ENCODE measurements at places on chromosomes 2 and 18.
A peak's percentile ranks its signal among the peaks of the same experiment; 100 is the strongest.

DNA sequence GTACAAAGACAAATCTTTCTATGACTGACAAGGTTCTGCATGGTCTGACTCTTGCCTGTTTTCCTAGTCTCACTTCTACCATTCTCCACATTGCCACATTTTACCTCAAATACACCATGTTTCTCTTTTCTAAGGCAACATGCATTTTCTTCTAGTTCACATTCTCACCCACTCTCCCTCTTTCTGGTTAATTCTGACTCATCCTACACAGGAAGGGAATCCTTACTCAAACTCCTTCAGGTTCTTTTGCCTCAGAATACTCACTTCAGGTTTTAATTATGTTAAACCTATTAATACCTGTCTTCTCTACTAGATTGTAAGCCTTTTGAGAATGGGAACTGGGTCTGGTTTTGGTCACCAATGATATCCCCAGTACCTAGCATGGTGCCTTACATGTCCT, 47.2 kb downstream of the MAP2 start:
- no peaks in the 10 kb centered on the region for H3K36me3 ChIP-seq
- no peaks in the 10 kb centered on the region for H3K4me1 ChIP-seq
- no peak overlapping the region for H3K4me3 ChIP-seq
- no peaks in the 10 kb centered on the region for H3K27me3 ChIP-seq
- H3K27ac ChIP-seq: no peak overlapping the region

GRCh38 chr2:120423167-120423943, 77.4 kb downstream of the INHBB start:
- peaks cover 52% of the 10 kb centered on the region for H3K27me3 ChIP-seq
- H3K27ac ChIP-seq: no peak overlapping the region
- H3K36me3 ChIP-seq: no peaks in the 10 kb centered on the region
- H3K4me3 ChIP-seq: no peak overlapping the region

DNA sequence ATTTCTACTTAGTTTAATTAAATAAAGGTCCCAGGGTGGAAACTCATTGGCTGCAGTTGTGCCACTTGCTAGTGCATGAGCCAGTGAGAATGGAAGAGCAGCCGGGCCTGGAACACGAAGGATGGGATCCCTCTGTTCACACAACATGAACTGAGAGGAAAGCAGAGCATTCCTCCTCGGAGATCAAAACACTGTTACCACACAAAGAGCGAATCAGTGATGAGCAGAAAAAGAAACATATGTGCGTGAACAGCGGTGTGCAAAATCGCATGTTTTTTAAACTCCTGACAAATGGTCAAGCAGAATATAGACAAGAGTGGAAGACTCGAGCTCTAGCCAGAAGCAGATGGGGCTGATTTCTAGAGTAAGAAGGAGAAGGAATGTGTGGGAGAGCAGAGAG, 28.4 kb upstream of the ANKRD44 start:
- peaks cover 2% of the 10 kb centered on the region for H3K36me3 ChIP-seq
- peak overlapping the region; percentile 81 for H3K27ac ChIP-seq
- no peaks in the 10 kb centered on the region for H3K27me3 ChIP-seq
- no peak overlapping the region for H3K4me3 ChIP-seq
- H3K4me1 ChIP-seq: peaks cover 11% of the 10 kb centered on the region

- H3K27ac ChIP-seq: no peak overlapping the region
- H3K27me3 ChIP-seq: no peaks in the 10 kb centered on the region
- H3K36me3 ChIP-seq: no peaks in the 10 kb centered on the region
- H3K4me3 ChIP-seq: no peak overlapping the region
Observed at GRCh38 chr2:4765787-4766530, 926.2 kb upstream of the SOX11 start.

GRCh38 chr2:31877008-31877407, 133.8 kb downstream of the MEMO1 start:
- peaks cover 13% of the 10 kb centered on the region for H3K36me3 ChIP-seq
- DNase-seq: no peak
- peaks cover 9% of the 10 kb centered on the region for H3K4me1 ChIP-seq
- H3K4me3 ChIP-seq: no peak overlapping the region
- H3K27ac ChIP-seq: no peak overlapping the region

DNA sequence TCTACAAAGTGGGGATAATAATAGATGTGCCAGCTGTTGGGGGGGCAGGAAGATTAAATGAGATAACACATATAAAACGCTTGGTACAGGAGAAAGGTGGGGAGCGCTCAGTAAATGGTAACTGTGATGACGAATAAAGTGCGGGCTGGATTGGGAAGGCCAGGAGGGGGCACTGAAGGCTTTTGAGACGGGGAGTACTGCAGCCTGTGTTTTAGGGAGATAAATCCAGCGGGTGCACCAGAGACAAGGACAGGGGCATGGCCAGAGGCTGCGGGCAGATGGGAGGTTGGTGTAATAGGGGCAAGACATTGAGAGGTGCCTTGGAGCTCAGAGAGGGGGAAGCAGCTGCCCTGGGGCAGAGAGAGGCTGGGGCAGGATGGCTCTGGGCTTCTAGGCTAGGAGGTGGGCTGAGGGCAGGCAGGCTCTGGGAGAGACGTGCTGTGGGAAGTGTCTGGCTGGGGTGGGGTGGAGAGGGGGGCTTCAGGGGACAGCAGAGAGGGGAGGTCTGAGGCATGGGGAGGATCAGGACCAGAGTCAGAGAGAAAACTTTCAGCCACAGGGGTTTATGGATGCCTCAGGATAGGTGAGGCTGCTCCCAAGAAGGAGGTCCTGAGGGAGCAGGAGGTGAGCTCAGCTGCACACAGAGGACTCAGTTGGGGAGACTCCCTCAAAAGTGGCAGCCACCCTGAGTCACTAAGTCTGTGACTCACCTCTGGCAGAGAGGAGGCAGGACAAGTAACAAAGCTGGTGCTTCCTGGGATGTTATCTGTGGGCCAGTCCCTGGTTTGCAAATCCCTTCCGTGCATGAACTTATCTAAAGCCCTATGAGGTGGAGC, 18.8 kb downstream of the TEX44 start:
- no peak for DNase-seq
- peak overlapping the region; percentile 95 for H3K27ac ChIP-seq
- H3K4me1 ChIP-seq: peaks cover 17% of the 10 kb centered on the region
- no peak overlapping the region for H3K4me3 ChIP-seq

GRCh38 chr2:185291035-185291647, 447.5 kb upstream of the FSIP2 start:
- H3K27me3 ChIP-seq: no peaks in the 10 kb centered on the region
- no peak overlapping the region for H3K27ac ChIP-seq
- H3K4me1 ChIP-seq: no peaks in the 10 kb centered on the region
- DNase-seq: no peak

- no peaks in the 10 kb centered on the region for H3K4me1 ChIP-seq
- H3K27ac ChIP-seq: no peak overlapping the region
- no peak for DNase-seq
- no peaks in the 10 kb centered on the region for H3K36me3 ChIP-seq
- H3K4me3 ChIP-seq: no peak overlapping the region
Observed at GRCh38 chr2:240377366-240377765, 58.1 kb upstream of the GPC1 start.

- H3K4me1 ChIP-seq: peaks cover 49% of the 10 kb centered on the region
- H3K4me3 ChIP-seq: peak overlapping the region; percentile 98
- H3K27ac ChIP-seq: peak overlapping the region; percentile 100
- DNase-seq: peak; percentile 22
- H3K36me3 ChIP-seq: peaks cover 8% of the 10 kb centered on the region
Observed at GRCh38 chr2:121648206-121649148, 785 bp downstream of the CLASP1 start.

DNA sequence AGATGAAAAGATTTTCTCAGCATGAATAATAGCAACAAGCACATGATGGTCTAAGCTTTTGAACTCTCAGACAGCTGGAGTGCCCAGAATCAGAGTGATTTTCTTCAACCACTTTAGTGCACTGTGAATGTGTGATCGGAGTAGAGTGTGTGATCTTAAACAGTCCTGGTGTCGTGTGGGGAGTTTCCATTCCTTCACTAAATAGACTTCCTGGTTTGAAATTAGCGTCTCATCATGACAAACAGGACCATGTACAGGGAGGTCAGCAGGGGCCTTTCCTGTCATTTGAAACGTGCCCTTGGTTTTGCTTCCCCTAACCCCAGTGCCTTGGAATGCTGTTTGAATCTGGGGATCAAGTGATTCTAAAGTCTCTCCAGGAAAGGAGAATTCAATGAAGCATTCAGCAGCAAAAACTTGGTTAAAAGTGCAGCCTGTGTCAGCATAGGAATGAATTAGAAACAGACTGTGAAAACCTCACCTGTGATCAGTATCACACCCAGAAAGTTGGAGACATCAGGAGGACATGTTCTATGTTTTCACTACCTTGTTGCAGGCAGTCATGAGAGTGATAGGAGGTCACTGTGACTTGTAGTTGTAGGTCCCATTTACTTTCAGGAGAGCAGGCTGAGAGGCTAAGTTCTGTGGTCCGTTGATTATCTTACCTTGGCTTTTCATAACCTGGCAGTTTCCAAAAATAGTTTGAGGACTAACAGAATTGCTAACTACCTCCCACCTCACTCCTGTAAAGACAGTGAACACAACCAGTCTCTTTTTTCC, 400.3 kb downstream of the MTX2 start:
- peaks cover 54% of the 10 kb centered on the region for H3K27me3 ChIP-seq
- DNase-seq: no peak
- no peak overlapping the region for H3K27ac ChIP-seq
- peaks cover 2% of the 10 kb centered on the region for H3K36me3 ChIP-seq

GRCh38 chr18:57062844-57063243, 84.0 kb upstream of the BOD1L2 start:
- H3K4me1 ChIP-seq: no peaks in the 10 kb centered on the region
- H3K4me3 ChIP-seq: no peak overlapping the region
- H3K27me3 ChIP-seq: peaks cover 33% of the 10 kb centered on the region

DNA sequence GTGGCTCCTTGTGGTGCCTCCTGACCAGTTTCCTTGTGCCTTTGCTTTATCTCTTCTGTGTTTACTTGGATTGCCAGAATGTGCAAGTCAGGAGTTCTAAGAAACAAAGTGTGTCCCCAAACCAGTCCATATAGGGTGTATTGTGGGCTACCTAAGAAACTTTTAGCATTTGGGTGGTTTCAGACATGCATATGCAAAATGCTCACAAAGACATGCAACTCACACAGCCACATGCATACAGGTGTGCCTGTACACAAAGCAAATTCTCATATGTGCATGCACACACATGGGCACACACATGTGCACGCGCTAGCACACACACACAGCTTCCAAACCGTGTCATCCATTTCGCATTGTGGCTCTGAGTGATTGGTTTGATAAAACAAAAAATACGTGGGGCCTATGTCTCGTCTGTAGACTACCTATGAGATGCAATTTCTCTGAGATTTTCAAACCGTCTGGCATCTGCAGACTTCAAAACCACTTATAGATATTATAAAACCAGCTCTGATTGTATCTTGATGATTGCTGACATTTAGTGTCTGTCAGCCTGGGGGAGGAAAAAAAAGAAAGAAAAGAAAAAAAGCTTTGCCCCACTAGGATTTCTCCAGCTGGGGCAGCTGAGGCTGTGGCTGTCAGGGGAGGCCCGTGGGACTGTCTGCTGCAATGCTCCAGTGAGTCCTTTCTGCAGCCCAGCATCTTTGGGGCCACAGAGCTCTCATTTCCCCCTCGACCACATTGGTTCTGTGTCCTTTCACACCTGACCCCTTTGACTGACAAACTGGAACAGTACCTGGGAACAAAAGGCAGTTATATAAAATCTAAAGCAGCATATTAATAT, 556.1 kb downstream of the CMPK2 start:
- H3K4me1 ChIP-seq: no peaks in the 10 kb centered on the region
- no peaks in the 10 kb centered on the region for H3K27me3 ChIP-seq
- H3K4me3 ChIP-seq: no peak overlapping the region
- no peak overlapping the region for H3K27ac ChIP-seq

- H3K4me1 ChIP-seq: no peaks in the 10 kb centered on the region
- DNase-seq: no peak
- no peaks in the 10 kb centered on the region for H3K36me3 ChIP-seq
- H3K27ac ChIP-seq: no peak overlapping the region
- H3K4me3 ChIP-seq: no peak overlapping the region
- no peaks in the 10 kb centered on the region for H3K27me3 ChIP-seq
Observed at GRCh38 chr2:187150670-187151069, 297.4 kb downstream of the CALCRL start.

- H3K4me3 ChIP-seq: no peak overlapping the region
- H3K27me3 ChIP-seq: peaks cover 6% of the 10 kb centered on the region
- DNase-seq: no peak
- H3K36me3 ChIP-seq: no peaks in the 10 kb centered on the region
Observed at GRCh38 chr2:50443288-50443687, 588.6 kb downstream of the NRXN1 start.

DNA sequence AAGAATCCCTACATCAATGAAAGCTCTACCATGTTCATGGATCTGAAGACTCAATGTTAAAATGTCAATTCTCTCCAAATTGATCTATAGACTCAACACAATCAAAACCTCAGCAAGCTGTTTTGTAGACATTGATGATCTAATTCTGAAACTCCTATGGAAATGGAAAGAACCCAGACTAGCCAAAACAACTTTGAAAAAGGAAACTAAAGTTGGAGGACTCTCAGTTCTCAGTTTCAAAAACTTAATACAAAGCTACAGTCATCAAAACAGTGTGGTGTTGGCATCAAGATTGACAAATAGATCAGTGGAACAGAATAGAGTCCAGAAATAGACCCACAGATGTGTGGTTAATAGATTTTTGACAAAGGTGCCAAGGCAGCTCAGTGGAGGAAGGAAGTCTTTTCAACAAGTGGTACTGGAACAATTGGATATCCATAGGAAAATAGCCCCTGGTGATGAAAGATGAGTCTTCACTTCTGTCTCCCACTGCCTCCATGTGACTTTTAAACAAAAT, 30.4 kb downstream of the LBH start:
- no peaks in the 10 kb centered on the region for H3K27me3 ChIP-seq
- DNase-seq: no peak
- peaks cover 19% of the 10 kb centered on the region for H3K36me3 ChIP-seq
- no peak overlapping the region for H3K4me3 ChIP-seq
- peaks cover 51% of the 10 kb centered on the region for H3K4me1 ChIP-seq

DNA sequence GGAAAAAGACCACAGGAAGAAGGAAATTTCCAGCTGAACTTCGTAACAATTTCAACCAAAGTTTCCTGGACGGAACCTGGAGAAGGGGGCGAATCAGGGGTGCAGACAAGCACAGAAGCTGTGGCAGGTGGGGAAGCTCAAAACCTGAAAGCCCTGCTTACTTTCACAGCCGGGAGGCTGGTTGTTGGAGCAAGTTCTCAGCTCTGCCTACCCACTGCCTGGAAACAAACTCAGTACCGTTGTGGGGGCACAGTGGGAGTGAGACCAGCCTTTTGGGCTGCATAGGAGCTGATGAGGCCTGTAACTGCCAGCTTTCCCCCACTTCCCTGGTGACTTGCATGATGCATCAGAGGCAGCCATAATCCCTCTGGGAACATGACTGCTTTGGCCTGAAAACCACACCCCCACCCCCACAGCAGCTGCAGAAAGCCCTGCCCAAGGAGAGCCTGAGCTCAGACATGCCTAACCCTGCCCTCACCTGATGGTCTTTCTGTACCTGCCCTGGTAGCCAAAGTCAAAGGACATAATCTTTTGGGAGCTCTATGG, 207.0 kb upstream of the VWC2L start:
- no peak overlapping the region for H3K4me3 ChIP-seq
- DNase-seq: no peak
- no peaks in the 10 kb centered on the region for H3K27me3 ChIP-seq
- no peak overlapping the region for H3K27ac ChIP-seq
- H3K4me1 ChIP-seq: no peaks in the 10 kb centered on the region
- H3K36me3 ChIP-seq: no peaks in the 10 kb centered on the region

- no peaks in the 10 kb centered on the region for H3K27me3 ChIP-seq
- no peak overlapping the region for H3K27ac ChIP-seq
- no peak for DNase-seq
- peaks cover 2% of the 10 kb centered on the region for H3K36me3 ChIP-seq
- no peaks in the 10 kb centered on the region for H3K4me1 ChIP-seq
Observed at GRCh38 chr2:39359453-39360038, 77.5 kb downstream of the MAP4K3 start.

GRCh38 chr2:220152281-220152935, 525.0 kb downstream of the SLC4A3 start:
- no peak overlapping the region for H3K27ac ChIP-seq
- DNase-seq: no peak
- no peaks in the 10 kb centered on the region for H3K4me1 ChIP-seq
- H3K27me3 ChIP-seq: no peaks in the 10 kb centered on the region

Measured in T-helper 17 cell (primary cell).